Omental fat pad (tissue), 4 donors: ENCODE measurements at places on chromosomes 6 and 20. TPM values are rescaled to one million over a fixed set of nuclear protein-coding genes. Genes with fewer than 3 reads are reported as not detected.

The STX11 gene
- 112 TPM for total RNA-seq

The FOXS1 gene
- total RNA-seq: 0.63 TPM

The LTB gene
- 5.5 TPM for total RNA-seq

The COL11A2 gene
- total RNA-seq: 0.13 TPM

The ROS1 gene
- total RNA-seq: not detected

The JAG1 gene
- total RNA-seq: 64.2 TPM

The ADGRF4 gene
- total RNA-seq: 0.48 TPM

The INSM1 gene
- not detected for total RNA-seq

The MARCKS gene
- 24.0 TPM for total RNA-seq

The SSTR4 gene
- not detected for total RNA-seq

The PGC gene
- total RNA-seq: not detected
